ENCODE measurements at places on chromosomes 1 and 21.

DNA sequence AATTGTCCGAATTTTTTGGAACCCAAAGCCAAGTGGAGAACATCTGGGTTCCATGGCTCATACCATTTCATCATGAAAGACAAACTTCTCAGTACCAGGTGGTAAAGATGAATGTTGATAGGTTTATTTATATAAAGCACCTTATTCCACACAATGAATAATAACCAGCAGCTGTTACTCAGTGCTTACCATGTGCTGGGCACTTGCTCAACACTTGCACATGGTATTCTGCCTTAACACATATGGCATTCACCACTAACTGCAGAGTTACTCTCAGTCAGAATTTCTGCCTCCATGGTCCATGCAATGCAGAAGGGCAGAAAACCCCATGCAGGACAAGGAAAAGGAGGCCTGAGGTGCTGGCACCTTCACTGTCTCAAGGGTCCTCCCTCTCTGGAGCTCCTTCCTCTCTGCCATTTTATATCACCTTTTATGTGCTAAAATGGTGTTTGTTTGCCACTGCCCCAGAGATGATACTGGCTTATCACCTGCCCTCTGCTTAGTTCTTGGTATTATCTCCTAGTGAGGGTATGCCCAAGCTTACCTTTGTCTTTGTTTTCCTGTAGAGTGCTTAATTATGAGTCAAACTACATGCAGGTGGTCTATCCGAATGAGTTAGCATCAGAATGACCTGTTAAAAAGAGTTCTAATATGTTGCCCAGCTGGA lies 76.7 kb upstream of the ZNF326 start:
- peaks cover 29% of the 10 kb centered on the region for H3K4me1 ChIP-seq
- H3K27ac ChIP-seq: peak overlapping the region; percentile 14
- peaks cover 2% of the 10 kb centered on the region for H3K36me3 ChIP-seq
- H3K27me3 ChIP-seq: no peaks in the 10 kb centered on the region

- DNase-seq: no peak
- H3K4me1 ChIP-seq: no peaks in the 10 kb centered on the region
- H3K27me3 ChIP-seq: no peaks in the 10 kb centered on the region
- H3K4me3 ChIP-seq: no peak overlapping the region
- H3K36me3 ChIP-seq: no peaks in the 10 kb centered on the region
Measured at GRCh38 chr1:178935610-178936009, 64.7 kb upstream of the ANGPTL1 start.

- H3K4me1 ChIP-seq: no peaks in the 10 kb centered on the region
- no peak for DNase-seq
- H3K4me3 ChIP-seq: no peak overlapping the region
- no peaks in the 10 kb centered on the region for H3K36me3 ChIP-seq
- H3K27me3 ChIP-seq: peaks cover 13% of the 10 kb centered on the region
Measured at GRCh38 chr1:65334081-65334480, 24.7 kb downstream of the DNAJC6 start.

DNA sequence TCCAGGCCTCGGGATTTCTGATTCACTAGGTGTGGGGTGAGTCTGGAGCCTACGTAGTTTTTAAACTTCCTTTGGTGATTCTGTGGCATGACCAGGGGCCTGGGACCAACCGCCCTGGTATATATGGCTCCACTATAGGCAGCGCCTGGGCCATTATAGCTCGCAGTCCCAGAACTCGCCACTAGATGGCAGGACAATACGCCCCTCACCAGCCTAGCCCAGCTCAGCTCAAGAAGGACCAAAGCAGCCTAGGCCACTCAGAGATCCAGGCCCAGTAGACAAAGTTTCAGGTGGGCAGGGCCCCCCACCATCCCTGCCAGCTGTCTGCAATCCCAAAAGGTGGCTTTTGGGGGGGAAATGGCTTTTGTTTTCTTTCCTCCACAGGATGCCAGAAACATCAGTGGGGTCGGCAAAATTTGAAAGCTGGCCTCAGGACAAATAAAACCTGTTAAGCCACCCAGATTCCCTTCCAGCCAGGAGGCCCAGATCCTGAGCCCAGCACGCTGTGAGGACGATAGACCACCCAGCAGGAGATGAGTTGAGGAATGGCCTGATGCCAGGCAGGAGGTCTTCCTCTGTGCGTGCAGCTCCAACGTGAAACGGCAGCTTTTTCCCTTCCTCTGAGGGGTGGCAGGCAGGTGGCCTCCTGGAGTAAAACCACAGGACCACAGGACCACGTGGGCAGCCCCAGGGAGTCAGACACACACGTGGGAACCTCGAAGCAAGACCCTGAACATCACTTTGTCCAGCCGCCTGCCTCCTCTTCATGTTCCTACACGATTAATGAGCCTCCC lies 24.8 kb upstream of the TMEM51 start:
- peak; percentile 81 for DNase-seq
- no peak overlapping the region for H3K4me3 ChIP-seq
- no peaks in the 10 kb centered on the region for H3K27me3 ChIP-seq
- no peaks in the 10 kb centered on the region for H3K4me1 ChIP-seq

- DNase-seq: no peak
- no peaks in the 10 kb centered on the region for H3K4me1 ChIP-seq
- H3K36me3 ChIP-seq: no peaks in the 10 kb centered on the region
- H3K27ac ChIP-seq: no peak overlapping the region
- no peaks in the 10 kb centered on the region for H3K27me3 ChIP-seq
- H3K4me3 ChIP-seq: no peak overlapping the region
Measured at GRCh38 chr1:235852887-235853286, 13.8 kb downstream of the LYST start.

DNA sequence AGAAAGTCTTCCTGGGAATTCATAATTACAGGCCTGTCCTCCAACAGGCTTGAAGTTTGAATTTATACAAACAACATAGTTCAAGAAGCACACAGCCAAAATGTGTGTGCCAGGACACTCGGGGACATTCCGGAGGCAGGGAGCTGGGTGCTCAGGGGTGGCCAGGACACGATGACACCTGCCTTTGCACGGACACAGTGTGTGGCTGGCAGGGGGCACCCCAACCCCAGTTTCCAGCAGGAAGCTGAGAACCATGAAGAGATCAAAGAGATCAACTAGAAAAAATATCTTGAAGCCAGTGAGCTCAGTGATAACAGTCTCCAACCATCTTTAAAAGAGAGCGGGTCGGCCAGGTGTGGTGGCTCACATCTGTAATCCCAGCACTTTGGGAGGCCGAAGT lies 32.5 kb upstream of the TRAPPC10 start:
- H3K36me3 ChIP-seq: peaks cover 26% of the 10 kb centered on the region
- no peak overlapping the region for H3K4me3 ChIP-seq
- no peaks in the 10 kb centered on the region for H3K27me3 ChIP-seq
- no peaks in the 10 kb centered on the region for H3K4me1 ChIP-seq
- H3K27ac ChIP-seq: no peak overlapping the region

- no peaks in the 10 kb centered on the region for H3K4me1 ChIP-seq
- no peak overlapping the region for H3K4me3 ChIP-seq
- no peaks in the 10 kb centered on the region for H3K36me3 ChIP-seq
- no peak for DNase-seq
- H3K27me3 ChIP-seq: no peaks in the 10 kb centered on the region
Measured at GRCh38 chr1:19828546-19828945, 13.5 kb upstream of the RNF186 start.

DNA sequence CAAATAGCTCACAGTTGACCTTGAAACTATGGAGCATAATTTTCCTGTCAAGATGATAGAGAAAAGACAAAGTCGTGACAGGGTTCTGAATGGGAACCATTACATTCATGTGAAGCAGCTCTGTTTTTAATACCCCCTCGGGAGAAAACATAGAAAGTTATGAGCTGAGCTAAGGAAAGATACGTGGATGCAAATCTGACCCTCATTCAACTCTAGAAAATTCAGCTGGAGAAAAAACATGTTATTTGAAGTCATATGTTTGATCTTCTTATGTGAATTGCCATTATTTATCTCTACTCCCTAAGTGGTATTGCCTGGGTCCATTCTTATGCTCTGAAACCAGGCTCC lies 48.0 kb upstream of the LRRC52 start:
- no peak overlapping the region for H3K27ac ChIP-seq
- no peaks in the 10 kb centered on the region for H3K36me3 ChIP-seq
- no peak overlapping the region for H3K4me3 ChIP-seq

DNA sequence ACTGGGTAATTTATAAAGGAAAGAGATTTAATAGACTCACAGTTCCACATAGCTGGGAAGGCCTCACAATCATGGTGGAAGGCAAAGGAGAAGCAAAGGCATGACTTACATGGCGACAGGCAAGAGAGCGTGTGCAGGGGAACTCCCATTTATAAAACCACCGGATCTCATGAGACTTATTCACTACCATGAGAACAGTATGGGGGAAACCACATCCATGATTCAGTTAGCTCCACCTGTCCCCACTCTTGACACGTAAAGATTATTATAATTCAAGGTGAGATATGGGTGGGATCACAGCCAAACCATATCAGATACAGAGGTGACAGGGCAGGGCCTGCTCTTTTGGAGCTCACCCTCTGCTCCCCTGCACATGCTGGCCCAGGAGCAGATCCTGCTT lies 31.4 kb upstream of the TMEM61 start:
- no peaks in the 10 kb centered on the region for H3K4me1 ChIP-seq
- DNase-seq: no peak
- H3K36me3 ChIP-seq: no peaks in the 10 kb centered on the region
- no peak overlapping the region for H3K4me3 ChIP-seq
- H3K27ac ChIP-seq: no peak overlapping the region

DNA sequence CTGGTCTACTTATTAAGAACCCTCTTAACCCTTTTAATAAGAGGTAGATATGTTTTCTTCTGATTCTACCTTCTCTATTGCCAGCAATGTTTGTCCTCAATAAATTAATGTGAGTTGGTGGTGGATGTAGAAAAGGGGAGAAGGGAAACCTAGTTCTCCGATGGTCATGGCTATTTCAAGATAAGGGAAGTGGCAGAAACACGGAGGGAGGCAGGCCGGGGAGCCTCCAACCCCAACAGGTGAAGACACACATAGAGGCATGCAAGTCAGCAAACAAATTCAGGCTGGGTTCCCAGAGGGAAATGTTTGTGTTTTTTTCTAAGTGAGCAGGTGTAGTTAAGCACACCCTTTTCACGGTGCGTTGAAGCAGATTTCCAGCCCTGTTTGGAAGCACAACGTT lies 31.0 kb upstream of the CLDN14 start:
- H3K4me3 ChIP-seq: no peak overlapping the region
- H3K4me1 ChIP-seq: peaks cover 11% of the 10 kb centered on the region
- H3K36me3 ChIP-seq: no peaks in the 10 kb centered on the region

DNA sequence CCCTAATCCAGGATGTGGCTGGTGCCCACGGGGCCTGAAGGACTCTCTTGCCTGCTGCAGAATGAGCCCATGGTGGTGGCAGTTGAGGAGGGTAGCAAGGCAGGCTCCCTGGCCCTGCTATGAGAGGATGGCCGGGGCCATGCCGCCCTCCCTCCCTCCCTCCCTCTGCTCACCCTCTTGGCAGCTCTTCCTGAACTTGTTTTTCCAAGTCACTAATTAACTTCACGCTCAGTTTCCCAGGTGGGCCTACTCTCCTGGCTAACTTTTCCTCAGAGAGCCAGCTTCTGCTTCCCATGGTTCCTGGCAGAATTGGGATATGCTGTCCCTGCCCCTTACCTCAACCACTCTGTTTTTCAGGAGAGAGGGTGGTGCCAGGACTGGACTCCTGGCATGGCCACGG lies 10.2 kb downstream of the KCNC4 start:
- H3K4me1 ChIP-seq: no peaks in the 10 kb centered on the region
- no peaks in the 10 kb centered on the region for H3K27me3 ChIP-seq
- no peak for DNase-seq

GRCh38 chr1:112806090-112806642 lies 91.0 kb upstream of the PPM1J start:
- H3K4me3 ChIP-seq: no peak overlapping the region
- no peaks in the 10 kb centered on the region for H3K4me1 ChIP-seq
- no peak for DNase-seq

GRCh38 chr1:113456967-113457366 lies 66.7 kb downstream of the MAGI3 start:
- DNase-seq: peak; percentile 66
- no peak overlapping the region for H3K27ac ChIP-seq
- no peaks in the 10 kb centered on the region for H3K4me1 ChIP-seq
- H3K4me3 ChIP-seq: no peak overlapping the region
- H3K27me3 ChIP-seq: no peaks in the 10 kb centered on the region

GRCh38 chr1:21687081-21687529 lies 17.9 kb upstream of the RAP1GAP start:
- H3K4me3 ChIP-seq: no peak overlapping the region
- no peak for DNase-seq
- H3K27ac ChIP-seq: peak overlapping the region; percentile 8

DNA sequence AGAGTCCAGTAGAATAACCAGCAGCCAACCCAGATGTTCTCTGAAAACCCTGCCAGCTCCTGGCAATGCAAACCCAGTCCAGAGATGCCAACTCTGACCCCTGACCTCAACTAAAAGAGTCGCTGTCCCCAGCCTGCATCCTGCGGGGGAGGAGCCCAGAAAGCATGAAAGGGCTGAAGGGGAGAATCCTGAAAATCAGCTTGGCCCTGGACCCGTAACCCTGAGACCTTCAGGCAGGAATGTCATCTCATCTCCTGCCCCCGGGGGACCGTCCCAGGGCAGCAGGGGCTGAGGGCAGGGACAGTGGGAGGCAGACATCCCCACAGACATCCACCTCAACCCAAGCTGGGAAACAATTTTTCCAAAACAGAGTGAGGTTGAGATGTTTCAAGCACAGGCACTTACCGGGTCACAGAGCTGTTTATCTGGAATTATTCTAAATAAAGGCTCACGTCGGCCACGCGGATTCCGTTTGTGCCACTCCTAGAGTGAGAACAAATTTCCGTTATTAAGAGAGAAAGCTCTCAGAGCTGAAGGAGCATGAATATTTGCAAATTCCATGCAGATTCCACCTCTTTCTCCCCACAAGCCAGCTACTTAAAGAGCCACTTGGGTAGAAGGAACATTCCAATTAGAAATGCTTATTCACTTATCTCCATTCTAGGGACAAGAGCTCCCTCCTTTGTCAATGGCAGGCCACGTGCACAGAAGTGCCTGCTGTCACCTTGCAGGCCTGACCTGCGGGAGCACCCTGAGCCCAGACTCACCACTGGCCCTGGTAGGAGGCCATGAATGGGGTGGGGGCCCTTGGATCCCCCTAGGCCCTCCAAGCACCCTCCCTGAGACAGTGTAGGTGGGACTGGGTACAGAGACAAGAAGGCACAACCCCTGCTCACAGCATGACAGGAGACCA lies 240.1 kb downstream of the NPHP4 start:
- H3K4me1 ChIP-seq: no peaks in the 10 kb centered on the region
- DNase-seq: no peak
- H3K27ac ChIP-seq: no peak overlapping the region
- H3K36me3 ChIP-seq: no peaks in the 10 kb centered on the region
- no peak overlapping the region for H3K4me3 ChIP-seq

- no peak overlapping the region for H3K4me3 ChIP-seq
- DNase-seq: no peak
- H3K4me1 ChIP-seq: no peaks in the 10 kb centered on the region
- no peak overlapping the region for H3K27ac ChIP-seq
- no peaks in the 10 kb centered on the region for H3K27me3 ChIP-seq
Measured at GRCh38 chr1:13604176-13604575, 20.5 kb downstream of the PDPN start.

All from A673 (cell line).